Endothelial cell (in vitro differentiated cells): ENCODE measurements at places on chromosomes 2 and 18.

GRCh38 chr2:113834051-113834730 lies 55.7 kb upstream of the ACTR3 start:
- DNase-seq = no peak

GRCh38 chr2:198930170-198930569 lies 527.6 kb downstream of the SATB2 start:
- DNase-seq = no peak

DNA sequence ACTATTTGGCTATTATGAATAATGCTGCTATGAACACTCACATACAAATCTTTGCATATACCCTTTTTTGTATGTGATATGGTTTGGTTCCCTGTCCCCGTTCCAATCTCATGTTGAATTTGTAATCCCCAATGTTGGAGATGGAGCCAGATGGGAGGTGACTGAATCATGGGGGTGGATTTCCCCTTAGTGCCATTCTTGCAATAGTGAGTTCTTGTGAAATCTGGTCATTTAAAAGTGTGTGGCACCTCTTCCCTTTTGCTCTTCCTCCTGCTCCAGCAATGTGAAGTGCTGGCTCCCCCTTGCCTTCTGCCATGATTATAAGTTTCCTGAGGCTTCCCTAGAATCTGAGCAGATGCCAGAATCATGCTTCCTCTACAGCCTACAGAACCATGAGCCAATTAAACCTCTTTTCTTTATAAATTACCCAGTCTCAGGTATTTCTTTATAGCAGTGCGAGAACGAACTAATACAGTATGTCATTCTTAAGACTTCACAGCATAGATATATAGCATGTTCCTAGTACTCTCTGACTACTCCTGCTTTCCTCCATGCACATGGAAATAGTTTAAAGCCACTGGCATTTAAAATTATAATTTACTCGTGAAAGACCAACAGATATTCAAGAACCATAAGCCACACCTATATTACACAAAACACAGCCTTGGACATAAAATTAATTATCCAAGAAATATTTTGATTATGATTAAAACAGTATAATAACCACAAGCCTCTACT lies 75.2 kb downstream of the COBLL1 start:
- no peak for DNase-seq

GRCh38 chr18:77762014-77762413 lies 512.4 kb downstream of the GALR1 start:
- DNase-seq = no peak
